ENCODE measurements at places on chromosomes 3 and 15. TPM values are rescaled to one million over a fixed set of nuclear protein-coding genes. Genes with fewer than 3 reads are reported as not detected.

DNA sequence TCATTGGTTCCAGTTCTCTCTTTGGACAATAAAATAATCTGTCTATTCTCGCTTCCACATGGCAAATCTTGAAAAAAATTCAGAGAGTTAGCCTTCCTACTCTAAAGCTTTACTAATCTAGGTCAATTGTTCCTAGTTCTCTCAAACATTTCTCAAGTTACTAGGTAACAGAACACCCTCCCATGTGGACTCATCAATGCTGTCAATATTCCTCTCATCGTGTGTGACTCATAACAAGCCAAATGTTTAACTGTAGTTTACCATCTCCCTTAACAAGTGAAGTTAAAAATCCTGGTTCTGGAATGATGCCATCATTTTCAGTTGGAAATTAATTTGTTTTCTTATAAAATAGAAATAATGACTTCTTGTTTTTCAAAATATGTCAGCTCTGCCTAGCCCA, 438.6 kb downstream of the ROBO1 start:
- DNase-seq = no peak

ZPLD1 gene
- not detected for total RNA-seq

DNA sequence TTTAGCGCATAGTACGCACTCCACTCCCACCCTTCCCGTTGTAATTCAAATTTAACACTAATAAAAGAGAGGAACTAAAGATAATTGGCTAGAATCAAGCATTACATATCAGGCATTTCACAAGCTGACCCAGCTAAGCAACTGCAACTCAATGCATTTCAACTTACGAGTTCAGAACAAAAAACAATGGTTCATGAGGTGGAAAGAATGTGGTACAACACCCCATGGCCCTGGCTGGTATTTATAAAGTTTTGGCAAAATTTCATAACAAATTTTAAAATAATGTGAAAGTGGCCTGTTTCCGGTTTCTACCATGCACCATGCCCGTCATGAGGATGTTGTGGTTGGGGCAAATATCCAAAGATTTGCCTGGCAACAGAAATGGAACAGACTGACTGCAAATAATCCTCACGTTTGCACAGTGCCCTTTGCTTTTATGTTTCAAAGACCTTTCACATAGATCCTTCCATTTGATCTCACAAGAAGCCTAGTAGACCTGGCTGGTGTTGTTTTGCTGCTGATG, 455.3 kb upstream of the NR2F2 start:
- no peak for DNase-seq

DNA sequence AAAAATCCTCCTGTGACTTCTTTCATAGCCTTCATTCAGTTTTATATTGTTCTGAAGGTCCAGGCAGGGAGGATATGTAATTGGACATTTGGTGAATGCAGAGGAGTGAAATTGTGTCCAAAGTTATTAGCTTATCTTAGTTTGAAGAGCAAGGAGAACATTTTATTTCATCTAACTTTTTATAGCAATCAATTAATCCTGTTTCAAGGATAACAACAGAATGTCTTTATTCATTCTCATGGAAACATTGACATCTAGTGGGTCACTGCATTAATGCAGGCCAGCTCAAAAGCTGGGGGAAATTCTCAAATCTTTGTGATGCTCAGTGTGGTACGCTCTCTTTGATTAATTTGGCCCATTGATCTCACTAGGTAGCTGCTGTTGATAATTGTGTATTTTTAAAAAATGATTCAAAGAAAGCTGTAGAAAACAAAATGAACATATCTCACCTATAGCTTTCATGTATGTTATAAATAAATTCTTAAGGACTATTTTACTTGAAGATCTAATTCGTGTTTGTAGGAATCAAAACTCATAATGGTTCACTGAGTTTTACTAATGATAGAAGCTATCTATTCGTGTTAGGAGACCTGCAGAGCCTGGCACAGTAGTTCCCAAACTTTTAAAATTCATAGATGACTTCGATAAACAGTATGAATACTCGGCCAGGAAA, 150.8 kb upstream of the KCNMB2 start:
- DNase-seq = no peak

MPI gene
- total RNA-seq = 52.3 TPM

GRCh38 chr3:151625586-151625985, 108.1 kb upstream of the AADACL2 start:
- no peak for DNase-seq

TNFSF10 gene
- total RNA-seq = 12.6 TPM

DNA sequence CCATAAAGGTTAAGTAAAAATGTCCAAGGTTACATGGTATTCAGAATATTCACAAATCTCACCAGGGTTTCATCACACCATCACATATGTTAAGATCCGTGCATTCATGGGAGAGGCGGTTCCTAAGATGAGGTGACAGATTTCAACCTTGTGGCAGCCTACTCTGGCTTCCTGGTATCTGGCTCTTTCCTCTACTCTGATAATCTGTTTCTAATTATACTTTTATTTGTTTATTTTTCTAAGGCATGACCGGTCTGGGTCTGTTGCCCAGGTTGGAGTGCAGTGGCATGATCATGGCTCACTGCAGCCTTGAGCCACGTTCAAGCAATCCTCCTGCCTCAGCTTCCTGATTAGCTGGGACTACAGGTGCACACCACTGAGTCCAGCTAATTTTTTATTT, 34.4 kb downstream of the RAF1 start:
- peak; percentile 59 for DNase-seq

Data from left ventricle myocardium inferior (tissue), 1 donor.